ENCODE measurements at places on chromosomes 1 and 21.

GRCh38 chr21:28893687-28894086, 99.0 kb downstream of the LTN1 start:
- no peak for DNase-seq

DNA sequence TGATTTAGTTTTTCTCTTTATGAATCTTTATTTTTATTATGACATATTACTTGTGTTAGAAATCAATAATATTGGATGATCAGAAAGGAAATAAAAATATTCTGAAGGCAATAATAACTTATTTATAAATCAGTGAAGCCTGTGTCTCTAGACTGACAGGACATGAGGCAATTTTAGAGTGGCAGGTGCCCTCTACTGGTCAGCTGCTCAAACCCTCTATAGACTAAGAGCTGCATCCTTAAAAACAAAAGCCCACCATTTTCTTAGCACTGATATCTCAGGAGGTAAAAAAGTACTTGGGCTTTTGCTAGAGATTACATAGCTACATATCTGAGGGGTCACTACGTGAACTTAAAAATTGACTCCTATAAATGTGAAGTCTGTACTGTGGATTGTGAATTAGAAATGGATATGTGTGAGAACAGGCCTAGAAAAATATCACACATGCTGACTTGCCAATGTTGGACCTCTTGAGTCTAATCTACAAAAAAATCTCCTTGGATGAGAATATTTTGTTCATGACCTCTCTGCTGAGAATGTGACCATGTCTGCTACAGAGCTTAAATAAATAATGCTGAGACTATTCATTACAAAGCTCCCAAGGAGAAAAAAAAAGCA, 597.9 kb upstream of the ADAMTS5 start:
- DNase-seq: peak; percentile 27

- peak; percentile 18 for DNase-seq
Observed at GRCh38 chr1:205907794-205908193, 35.5 kb downstream of the SLC26A9 start.

DNA sequence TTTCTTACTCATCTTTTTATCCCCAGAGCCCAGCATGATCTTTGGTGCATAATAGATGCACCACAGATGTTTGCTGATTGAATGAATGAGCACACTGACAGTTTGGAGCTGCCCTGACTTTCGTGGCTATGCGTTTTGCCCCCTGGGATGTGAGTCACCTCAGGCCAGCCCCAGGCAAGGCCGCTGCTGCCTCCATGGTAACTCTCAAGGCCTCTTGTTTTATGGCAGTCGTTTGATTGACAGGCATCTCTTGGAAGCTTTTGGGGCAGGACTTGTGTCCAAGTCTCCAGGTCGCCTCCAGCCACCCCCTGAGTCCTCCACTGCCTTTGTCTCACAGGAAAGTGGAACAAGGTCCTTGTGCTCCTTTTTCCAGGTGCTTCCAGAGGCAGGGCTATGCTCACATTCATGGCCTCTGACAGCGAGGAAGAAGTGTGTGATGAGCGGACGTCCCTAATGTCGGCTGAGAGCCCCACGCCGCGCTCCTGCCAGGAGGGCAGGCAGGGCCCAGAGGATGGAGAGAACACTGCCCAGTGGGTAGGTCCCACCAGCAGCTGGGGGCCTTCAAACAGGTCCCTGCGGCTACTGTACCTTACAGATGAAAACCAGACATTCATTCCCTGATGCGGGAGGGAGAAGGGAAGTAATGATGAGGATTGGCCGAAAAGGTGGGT, 11.2 kb downstream of the PSEN2 start:
- no peak for DNase-seq

DNA sequence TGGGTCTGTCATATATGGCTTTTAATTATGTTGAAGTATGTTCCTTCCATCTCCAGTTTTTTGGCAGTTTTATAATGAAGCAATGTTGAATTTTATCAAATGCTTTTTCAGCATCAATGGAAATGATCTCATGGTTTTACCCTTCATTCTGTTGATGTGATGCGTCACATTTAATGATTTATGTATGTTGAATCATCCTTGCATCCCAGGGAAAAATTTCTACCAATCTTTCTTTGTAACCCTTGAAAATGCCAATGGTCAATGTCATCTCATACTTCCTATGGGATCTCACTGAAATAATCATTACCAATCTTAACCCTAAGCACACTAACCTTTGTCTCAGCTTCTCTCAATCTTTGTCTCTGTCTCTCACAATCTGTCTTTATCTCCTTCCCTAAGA, 1004.0 kb downstream of the KCNT2 start:
- DNase-seq: no peak

- DNase-seq: no peak
Observed at GRCh38 chr1:100266741-100267140, 725 bp downstream of the RTCA start.

- DNase-seq: no peak
Observed at GRCh38 chr1:54949053-54949452, 31.4 kb upstream of the TMEM61 start.

GRCh38 chr1:182634306-182635072, 30.3 kb upstream of the RGS16 start:
- DNase-seq: peak; percentile 87

GRCh38 chr1:21124846-21125245, 51.9 kb downstream of the EIF4G3 start:
- DNase-seq: no peak

DNA sequence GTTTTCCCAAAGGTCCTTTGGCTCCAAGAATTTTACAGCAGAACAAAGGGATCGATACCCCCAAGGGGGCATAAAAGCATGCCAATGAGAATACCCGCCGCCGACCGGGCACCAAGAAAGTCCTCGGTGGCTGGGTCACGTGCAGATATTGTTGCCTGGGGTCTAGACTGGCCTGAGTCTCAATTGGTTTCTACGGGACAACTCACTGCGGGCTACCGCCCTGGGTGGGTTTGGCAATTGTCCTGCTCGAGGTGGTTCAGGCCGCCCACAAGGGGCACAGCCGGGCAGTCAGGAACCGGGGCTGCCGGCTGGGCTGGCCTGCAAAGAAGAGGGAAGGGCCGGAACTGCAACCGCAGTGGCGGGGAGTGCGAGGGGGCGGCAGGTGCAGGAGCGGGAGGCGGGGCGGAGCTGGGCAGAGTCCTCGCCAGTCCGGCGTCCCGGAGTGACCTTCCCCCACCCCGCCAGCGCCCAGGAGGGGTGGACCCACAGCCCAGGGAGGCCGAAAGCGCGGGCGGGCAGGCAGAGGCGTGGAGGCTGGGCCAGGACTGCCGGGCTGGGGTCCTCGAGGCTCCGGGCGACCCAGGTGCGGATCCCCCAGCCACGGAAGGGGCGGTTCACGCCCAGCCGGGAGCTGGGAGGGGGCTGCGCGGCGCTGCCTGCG, 926 bp upstream of the ATP1B1 start:
- peak; percentile 36 for DNase-seq

DNA sequence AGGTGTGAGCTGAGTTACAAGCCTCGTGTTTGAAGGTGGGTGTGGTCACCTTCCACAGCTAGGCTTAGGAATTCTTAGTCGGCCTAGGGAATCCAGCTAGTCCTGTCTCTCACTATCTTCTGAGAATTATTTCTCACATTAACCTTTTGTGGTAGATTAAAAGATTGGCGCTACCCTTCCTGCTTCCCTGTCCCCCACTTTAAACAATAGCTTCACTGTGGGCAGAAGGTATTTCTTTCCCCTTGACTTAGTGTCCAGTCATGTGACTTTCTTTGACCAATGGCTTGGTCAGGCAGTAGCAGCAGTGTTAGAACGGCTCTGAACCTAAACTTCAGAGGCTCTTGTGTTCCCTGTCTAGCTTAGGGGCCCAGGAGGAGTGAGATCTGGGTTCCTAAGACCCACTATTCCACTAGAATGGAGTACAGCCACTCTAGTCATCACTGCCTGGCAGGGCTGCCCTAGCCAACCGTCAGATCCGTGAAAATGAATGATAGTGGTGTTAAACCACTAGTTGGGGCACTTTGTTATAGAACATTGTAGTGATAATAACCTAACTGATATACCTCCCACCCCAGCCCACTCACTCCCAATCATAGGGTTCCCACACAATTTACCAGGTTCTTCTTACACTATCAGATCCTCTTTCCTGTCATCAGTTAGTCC, 13.9 kb upstream of the C1orf141 start:
- no peak for DNase-seq

DNA sequence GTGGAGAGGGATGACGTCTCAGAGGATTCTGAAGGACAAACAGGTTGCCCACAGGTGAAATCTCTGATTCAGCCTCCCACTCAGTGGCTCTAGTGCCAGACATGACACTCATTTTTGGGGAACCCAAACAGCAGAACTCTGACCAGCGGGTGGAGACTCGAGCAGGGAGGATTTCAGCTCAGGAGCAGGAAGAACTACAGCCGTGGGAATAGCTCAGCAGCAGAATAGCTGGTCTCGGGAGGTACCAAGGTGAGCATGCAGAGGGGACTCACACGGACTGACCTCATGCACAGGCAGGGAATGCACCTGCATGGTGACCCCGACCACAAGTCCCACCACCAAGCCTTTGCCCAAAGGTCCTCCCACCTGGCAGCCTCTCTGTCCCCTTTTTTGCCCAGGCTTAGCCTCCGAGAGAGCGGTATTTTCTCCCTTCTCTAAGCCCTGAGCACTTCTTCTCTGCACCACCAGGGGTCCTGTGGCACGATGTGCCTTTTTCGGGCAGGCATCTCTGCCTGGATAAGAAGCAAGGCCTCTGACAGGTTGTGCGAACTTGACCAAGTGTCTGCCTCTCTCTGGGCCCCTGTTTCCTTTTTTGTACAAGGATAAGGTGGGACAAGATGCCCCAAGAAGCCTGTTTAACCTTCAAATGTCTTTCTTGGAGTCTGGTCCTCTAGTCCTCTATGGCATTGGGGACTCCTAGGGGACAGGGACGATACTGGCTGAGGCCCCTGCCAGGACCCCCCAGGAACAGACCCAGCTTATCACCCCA, 8.8 kb upstream of the FGR start:
- no peak for DNase-seq

GRCh38 chr21:45735259-45736000, 91.9 kb downstream of the PCBP3 start:
- no peak for DNase-seq

DNA sequence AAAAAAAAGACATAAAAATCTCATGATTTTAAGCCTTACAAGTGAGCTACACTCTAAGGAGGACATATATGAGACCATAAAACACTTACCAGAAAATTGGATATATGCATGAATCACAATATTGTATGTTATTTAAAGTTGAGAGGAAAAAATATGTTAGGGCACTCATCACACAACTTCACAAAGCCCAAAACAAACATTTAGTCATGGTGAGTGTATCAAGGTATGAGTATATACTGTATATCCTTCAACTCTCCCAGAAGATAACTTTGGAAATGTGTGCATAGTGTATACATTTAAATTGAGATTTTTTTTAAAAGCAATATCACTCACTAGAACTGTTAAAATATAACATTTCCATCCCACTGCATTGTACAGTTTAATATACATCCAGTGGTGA, 259.3 kb downstream of the SRGAP2C start:
- DNase-seq: no peak

All from NCI-H524 (cell line).